ENCODE measurements at places on chromosomes 7 and 10.

DNA sequence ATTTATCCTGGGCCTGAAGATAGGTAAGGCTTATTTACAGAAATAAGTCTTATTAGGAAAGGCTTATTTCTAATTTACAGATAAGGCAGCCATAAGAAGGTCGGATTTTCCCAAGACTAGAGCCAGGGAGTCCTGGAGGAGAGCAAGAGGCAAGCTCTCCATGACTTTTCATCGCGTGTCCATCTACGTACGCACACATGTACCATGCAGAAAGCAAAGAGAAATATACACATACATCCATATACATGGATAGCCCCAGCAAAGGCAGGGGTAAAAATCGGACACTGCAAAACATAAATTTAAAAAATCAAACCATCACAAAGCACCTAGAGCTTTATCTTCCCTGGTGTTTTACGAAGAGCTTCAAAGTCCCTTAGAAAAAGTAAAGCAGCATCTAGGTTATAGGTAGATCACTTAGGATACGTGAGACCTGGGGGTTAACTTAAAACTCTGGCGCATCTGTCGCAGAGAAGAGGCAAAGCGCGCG, 25.8 kb upstream of the ZRANB1 start:
- DNase-seq: no peak

DNA sequence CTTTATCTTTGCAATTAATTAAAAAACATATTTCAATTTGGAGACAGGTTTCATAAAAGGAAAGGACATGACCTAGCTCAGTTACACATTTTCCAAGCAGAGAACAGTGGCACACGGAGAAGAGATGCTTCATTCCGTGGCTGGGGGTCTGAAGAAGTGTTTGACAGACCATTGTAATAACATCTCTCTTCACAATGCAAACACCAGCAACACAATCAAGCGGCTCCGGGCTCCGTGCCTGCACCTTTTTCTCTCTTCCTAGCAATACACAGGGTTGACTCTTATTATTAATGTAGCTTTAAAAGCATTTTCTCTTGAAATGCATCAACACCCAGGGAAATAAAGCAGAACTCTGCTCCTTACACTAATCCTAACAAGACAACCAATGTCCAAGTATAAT, 261.0 kb upstream of the AOAH start:
- DNase-seq: peak; percentile 84

DNA sequence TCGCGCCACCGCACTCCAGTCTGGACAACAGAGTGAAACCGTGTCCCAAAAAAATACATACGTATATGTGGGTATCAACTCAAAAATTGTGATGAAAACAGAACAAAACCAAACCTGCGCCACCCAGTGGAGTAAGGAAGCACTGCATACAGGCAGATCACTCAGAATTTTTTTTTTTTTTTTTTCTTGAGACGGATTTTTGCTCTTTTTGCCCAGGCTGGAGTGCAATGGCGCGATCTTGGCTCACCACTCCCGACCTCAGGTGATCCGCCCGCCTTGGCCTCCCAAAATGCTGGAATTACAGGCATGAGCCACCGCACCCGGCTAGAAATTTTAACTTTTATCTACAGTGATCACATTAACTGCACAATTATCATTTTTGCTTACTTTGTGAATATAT, 9.1 kb upstream of the TMEM236 start:
- DNase-seq: no peak

- no peak for DNase-seq
Measured at GRCh38 chr7:22128528-22128920, 182.8 kb upstream of the CDCA7L start.

DNA sequence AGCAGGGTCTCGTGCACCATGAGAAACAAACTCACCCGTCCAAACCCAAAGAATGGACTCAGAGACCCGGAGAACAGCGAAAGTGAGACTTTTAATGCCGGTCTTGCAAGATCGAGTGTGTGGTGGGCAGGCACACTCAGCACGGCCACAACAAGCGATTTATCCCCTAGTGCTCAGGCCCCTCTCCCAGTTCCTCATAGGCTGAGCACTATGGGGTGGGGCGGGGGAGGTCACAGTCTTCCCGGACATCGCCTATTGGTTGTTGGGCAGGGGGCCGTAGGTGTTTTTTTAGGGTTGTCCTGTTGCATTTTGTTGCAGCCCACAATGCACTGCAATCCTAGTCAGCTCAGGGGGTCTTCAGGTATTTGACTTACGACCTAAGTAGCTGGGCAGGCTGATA, 608.3 kb upstream of the FOXK1 start:
- no peak for DNase-seq

DNA sequence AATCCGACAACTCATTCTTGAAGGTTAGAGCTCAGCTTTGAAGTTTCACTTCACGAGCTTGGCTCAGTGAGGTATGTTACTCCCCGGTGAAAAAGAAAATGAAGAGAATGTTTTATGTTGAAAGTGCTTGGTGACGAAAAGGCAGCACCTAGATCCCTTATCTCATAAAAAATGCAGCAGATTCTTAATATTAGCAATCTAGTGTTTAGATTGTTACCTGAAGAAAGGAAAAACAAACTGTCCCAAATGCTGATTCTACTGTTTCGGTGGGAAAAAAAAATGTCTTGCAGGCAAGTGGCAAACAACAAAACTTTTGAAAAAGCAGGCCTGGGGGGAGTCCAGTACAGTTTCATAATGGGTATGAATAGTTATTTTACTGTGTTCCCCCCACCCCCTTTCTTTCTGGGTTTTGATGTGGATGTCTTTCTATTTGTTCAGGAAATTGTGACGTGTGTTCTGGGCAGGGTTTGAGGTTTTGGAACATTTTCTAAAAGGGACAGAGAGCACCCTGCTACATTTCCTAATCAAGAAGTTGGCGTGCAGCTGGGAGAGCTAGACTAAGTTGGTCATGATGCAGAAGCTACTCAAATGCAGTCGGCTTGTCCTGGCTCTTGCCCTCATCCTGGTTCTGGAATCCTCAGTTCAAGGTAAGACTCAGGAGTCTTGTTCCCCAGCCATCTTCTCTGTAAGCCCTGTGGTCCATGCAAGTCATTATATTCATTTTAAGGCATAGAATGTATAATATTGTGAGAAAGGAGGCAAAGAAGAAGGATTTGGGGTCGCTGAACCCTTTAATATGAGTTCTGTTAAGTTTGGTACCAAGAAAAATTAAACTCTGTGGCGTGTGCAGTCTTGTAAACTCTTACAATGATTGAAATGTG, at the start of gene SRGN:
Gene SRGN, plus strand, starts transcription at position 514 of the 881 bp plus-strand sequence. Its CDS starts 55 bp downstream, at position 569.
- DNase-seq: no peak

DNA sequence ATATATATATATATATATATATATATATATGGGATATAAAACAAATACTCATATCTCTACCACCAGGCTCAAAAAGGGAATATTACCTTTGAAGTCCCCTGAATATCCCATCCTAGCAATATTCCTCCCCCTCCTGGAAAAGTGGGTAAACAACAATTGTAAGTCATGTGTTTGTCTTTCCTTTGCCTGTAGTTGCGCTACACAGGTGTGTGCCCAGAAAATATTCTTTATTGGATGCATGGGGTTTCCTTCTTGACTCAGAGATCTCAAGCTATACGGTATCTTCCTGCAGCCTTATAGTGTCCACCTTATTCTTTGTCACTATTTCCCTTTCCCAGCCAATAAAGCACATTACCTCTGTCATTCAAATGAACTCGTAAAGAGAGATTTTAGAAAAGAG, 54.2 kb downstream of the MET start:
- no peak for DNase-seq

DNA sequence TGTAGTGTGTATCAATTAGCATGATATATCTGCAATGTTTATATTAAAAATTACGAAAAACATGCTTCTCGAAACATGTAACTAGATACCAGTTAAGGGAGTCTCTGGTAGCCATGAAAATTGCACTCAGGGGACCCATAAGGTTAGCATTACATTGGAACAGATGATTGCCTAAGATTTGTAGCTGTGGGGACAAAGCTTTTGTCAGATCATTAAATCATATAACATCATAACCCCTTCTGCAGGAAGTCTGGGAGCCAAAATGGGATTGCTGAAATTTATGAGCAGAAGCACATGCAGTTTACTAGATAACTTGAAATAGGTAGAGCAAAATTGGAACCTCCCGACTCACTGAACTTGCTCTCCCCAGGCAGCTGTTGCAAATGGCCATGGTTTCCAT, 235.0 kb upstream of the IGFBP3 start:
- DNase-seq: no peak

DNA sequence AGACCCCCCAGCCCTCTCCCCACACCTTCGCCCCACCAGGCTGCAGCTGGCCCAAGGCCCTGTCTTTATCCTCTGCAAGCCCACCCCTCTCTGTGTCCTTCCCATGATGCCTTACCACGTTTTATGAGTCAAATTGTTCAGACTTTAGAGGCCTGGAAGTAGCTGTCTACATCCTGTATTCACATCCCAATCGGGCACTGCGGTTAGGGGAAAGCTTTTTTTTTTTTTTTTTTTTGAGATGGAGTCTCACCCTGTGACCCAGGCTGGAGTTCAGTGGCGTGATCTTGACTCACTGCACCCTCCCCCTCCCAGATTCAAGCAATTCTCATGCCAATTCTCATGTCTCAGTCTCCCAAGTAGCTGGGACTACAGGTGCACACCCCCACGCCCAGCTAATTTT, 121.5 kb upstream of the SH2B2 start:
- no peak for DNase-seq

DNA sequence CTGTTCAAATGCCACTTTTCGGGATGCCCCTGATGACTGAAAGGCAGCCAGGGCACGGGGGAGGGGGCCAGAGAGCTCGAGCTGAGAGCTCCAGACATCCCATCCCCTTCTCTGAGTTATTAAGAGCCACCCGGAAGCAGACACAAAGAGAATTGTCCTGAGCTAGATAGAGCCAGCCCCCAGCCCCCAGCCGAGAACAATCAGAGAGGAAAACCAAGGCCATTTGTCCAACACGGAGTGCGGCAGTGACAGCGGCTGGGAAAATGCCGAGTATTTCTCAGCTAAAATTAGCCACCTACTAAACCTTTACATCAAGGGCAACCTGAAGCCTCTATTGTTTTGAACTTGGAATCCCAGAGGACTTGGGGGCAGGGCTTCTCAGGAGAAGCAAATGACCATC, 51.0 kb downstream of the UNC5B start:
- DNase-seq: no peak

GRCh38 chr10:57679916-57680315, 587.8 kb downstream of the IPMK start:
- no peak for DNase-seq

GRCh38 chr7:130476297-130477150, 15.4 kb upstream of the MEST start:
- no peak for DNase-seq

- no peak for DNase-seq
Measured at GRCh38 chr7:47738563-47739166, 156.8 kb upstream of the TNS3 start.

DNA sequence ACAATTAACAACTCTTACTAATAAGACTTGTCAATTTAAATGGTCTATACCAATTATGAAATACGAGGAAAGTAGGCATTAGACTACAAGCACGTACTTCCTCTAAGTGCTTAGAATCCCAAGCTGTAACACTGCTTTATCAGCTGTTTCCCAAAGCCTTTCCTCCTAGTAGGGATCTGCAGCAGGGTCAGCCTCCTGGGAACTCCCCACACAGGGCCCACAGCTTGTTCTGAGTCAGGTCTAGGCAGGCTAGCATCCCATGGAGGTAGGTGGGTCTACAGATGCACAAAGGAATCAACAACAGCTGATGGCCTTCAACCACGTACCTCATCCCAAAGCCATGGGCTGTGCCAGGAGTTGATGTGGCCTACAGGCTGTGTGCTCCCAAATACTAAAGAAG, 14.7 kb downstream of the MMS19 start:
- DNase-seq: no peak

DNA sequence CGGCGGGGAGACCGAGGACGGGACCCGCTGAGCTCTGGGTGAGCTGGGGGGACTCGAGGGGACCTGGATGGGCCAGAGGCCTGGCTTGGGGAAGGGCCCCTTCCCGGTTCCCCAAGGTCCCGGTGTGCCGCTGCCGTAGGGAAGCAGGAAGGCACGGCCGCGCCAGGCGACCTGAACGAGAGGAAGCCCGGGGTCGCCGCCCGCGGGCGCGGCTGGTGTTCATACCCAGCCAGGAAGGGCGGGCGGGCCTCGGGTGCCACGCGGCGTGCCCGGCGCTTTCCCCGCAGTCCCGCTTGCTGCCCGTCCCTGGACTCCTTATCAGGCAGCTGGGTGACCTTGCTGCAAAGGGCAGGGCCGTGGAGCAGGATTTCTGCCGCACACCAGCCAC, 38.0 kb downstream of the ZNF777 start:
- no peak for DNase-seq

GRCh38 chr7:28675429-28675828, 263.1 kb downstream of the CREB5 start:
- no peak for DNase-seq

DNA sequence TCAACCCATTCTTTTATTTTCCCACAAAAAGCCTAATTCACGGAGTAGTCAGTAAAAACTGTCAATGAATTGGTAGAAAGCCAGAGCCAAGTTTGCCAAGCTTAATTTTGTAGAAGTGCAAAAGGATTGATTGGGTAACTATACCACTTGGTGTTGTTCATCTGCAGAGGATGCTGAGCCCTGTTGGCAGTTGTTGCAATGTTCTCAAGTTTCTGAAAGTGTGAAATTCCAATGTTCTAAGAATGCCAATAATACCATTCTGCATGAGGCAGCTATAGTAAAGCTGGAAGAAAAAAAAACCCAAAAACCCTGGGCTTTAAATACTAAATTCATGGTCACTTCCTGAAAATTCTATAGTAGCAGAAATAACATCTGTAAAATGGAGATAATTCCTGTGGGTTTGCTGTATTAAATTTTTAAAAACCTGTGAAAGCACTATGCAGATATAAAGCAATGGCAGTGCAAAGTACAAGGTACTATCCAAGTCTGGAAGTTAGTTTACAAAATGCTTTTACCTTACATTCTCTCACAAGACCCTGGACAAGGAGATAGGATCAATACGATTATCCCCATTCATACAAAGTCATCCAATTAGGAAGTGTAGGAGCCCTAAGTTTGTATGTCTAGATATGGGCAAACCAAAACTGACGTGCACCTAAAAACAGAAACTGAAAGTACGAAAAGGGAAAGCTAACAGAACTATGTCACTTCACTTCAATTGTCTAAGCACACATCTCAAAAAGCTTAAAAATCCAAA, 6.0 kb upstream of the PON1 start:
- no peak for DNase-seq

Measured in NCI-H748 treated with DMSO at 0.1 percent for 48 hours (cell line).